ENCODE measurements at places on chromosomes 1 and 21. TPM values are rescaled to one million over a fixed set of nuclear protein-coding genes. Genes with fewer than 3 reads are reported as not detected.

The KCNN3 gene
- 5.3 TPM for total RNA-seq

The PCNT gene
- total RNA-seq: 80.9 TPM

The AXDND1 gene
- 1.6 TPM for total RNA-seq

The KNCN gene
- total RNA-seq: not detected

The OXCT2 gene
- total RNA-seq: 1.3 TPM

The GOLT1A gene
- total RNA-seq: 2.6 TPM

All from metanephros (tissue), 2 donors.